ENCODE measurements at places on chromosomes 13 and 19.
A peak's percentile ranks its signal among the peaks of the same experiment; 100 is the strongest.

- DNase-seq: no peak
Measured at GRCh38 chr19:7899751-7900378, 3.8 kb upstream of the MAP2K7 start.

- DNase-seq: peak; percentile 47
Measured at GRCh38 chr13:112940236-112940635, 28.8 kb upstream of the MCF2L start.

DNA sequence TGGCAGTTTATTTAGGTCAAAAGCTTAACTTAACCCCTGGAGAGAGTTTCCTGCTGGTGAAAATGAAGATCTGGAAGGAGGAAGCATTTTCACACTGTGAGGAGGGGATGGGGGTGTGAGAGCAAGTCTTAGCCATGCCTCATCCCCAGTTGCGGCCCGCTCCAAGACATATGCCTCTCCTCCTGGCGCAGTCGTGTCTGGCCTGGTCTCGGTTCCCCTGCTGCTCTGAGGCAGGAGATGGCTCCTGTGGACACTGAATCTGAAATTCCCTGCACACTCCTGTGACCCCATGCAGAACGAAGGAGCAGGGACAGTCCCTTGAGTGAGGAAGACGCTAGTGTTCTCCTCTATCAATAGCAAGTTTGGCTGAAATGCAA lies 360 bp upstream of the ZNF69 start:
- no peak for DNase-seq

GRCh38 chr19:34925278-34925855 lies 1.3 kb upstream of the ZNF30 start:
- no peak for DNase-seq

DNA sequence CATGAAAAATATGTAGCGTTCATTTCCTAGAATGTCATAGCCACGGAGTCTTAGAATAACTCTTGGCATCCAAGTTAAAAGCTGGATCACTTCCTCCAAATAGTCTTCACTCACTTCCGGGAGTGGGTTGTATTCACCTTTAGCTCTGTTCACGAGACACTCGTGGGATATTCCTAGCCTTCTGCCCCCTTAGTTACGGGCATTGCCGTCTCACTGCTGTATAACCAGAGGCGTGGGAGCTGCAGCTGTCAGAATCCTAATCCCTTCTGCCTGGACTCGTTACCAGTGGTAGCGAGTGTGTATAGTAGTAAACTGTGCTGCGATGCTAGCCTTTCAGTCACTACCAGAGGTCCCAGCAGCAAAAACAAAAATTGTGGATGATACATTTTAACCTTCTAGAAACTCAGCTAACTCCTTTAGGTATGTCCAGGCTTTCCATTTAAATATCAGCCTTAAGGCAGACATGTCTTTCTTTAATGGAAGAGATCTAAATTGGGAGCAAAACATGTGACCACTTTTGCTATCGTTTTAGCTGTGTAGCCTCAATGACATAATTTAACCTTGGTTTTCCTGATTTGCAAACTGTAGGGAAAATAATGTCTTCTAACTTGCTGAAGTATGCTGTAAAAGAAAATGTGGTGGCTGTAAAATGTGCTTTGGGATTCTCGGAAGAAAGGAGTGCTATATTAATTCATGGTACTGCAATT lies 34.1 kb downstream of the ERCC5 start:
- no peak for DNase-seq

DNA sequence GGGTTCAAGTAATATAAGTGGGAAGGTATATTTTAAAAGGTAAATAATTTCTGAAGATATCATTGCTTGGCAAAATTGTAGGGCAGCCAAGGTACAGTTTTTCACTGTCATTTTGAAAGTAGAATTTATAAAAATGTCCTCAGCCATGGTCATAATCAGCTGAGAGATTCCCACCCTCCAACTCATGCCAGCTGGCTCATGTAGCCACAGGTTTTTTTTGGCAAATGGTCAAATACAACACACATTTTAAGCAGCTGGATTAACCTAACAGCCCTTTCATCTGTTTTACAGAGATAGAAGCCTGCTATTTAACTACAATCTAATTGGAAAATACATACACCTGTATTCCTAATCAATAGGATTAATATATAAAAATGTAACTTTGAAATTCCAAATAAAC lies 619.2 kb upstream of the SGCG start:
- peak; percentile 52 for DNase-seq

GRCh38 chr19:9727644-9728043 lies 40.9 kb downstream of the ZNF846 start:
- DNase-seq: no peak

DNA sequence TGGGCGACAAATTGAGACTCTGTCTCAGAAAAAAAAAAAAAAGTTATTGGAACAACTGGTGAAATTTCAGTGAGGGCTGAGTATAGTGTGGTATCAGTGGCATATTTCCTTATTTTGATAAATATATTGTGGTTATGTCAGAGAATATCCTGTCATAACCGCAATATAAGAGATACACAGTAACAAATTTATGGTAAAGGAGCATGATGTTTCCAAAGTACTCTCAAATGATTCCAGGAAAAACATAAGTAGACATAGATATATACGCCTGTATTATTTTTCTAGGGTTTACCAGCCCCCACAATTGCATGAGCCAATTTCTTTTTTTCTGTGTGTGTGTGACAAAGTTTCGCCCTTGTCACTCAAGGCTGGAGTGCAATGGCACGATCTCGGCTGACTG lies 5.7 kb upstream of the C5AR1 start:
- no peak for DNase-seq

GRCh38 chr13:80339912-80340650 lies 845 bp downstream of the SPRY2 start:
- peak; percentile 71 for DNase-seq

GRCh38 chr13:101382086-101382485 lies 34.2 kb downstream of the NALCN start:
- DNase-seq: peak; percentile 20

DNA sequence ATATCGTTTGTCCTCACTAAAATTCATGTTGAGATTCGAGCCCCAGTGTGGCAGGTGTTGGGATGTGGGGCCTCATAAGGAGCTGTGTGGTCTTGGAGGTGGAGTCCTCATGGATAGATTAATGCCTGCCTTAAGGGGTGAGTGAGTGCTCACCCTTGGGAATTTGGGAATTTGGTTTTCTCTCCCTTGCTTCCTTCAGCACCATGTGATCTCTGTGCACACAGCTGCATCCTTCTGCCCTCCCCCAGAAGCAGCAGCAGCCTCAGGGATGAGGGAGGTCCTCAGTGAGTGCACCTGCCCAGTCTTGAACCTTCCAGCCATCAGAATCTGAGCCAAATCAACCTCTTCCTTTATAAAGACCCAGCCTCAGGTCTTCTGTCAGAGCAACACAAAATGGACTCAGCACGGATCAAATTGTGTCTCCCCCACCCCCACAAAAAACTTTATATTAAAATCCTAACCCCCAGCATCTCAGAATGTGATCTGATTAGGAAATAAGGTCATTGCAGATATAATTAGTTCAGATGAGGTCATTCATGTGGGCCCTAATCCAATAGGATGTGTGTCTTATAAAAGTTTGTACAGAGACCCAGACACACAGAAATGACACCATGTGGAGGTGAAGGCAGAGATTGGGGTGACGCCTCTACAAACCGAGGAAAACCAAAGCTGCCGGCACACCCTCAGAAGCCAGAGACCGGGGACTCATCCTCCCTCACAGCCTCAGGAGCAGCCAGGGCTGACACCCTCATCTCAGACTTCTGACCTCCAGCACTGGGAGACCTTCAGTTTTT lies 12.9 kb downstream of the CYTH2 start:
- DNase-seq: no peak

DNA sequence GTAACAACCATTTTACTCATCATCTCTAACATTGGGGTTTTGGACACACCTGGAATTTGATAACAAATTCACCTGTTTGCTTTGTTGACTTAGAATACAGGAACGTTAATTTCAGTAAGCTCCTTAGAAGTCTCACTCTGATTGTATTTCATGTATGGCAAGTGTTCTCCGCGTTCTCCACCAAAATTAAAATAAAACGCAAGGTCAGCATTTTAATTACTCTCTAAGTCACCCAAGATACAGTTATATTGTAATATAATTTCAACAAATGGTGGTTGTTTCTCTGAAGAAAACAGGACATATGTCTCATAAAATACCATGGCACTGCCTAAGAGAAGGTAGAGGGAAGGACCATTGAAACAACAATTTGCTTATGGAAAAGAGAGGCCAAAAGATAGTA lies 742.1 kb downstream of the LIG4 start:
- DNase-seq: no peak

DNA sequence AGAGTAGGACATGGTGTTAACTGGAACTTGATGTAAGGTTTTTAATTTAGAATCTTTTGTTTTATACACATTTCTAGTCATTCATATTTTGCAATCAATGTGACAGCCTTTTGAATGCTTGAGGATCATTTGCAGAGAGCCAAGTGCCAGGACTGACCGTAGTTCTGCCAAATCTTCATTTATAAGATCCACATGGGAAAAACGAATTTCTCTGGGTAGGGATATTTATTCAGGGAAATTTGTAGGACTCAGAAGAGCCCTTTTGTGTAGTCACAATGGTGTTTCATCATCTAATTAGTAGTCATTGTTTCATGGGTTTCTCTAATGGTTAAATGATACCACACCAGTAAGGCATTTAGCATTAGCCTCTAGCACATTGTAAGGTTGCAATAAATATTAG lies 161.1 kb downstream of the LMO7 start:
- DNase-seq: no peak

DNA sequence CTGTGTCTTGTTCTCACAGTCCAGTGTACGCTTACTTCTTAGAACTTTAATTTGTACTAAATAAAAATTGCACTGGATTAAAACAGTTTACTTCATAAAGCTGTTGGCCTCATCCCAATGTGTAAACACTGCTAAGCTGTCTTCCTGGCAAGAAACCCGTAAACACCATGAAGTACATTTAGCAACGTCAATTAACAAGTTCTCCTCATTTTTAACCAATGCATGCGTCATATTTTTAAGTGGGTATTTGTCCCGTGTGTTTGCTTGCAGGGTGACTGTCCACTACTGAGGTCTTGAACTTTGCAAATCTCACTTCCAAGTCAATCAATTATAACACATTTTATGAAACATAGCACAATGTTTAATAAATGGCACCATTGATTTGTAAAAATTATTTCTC lies 28.2 kb downstream of the LAIR2 start:
- no peak for DNase-seq

- DNase-seq: no peak
Measured at GRCh38 chr19:3963458-3964255, 7.2 kb downstream of the DAPK3 start.

- no peak for DNase-seq
Measured at GRCh38 chr13:28338006-28338574, 156.8 kb downstream of the FLT1 start.

GRCh38 chr13:46170268-46170667 lies 11.7 kb downstream of the LCP1 start:
- no peak for DNase-seq

DNA sequence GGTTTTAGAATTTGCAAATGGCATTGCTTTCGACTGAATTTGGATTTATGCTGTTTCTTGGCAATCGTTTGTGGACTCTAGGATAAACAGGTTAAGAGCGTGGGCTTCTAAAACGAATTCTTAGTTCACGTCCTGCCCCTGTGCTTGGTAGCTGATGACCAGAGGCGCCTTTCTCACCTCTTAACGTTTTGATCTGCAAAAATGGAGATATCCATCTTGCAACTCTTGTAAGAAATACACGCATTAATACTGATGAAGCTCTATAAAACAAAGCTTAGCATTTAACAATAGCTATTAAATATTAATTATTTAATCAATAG lies 580 bp upstream of the KATNAL1 start:
- no peak for DNase-seq

DNA sequence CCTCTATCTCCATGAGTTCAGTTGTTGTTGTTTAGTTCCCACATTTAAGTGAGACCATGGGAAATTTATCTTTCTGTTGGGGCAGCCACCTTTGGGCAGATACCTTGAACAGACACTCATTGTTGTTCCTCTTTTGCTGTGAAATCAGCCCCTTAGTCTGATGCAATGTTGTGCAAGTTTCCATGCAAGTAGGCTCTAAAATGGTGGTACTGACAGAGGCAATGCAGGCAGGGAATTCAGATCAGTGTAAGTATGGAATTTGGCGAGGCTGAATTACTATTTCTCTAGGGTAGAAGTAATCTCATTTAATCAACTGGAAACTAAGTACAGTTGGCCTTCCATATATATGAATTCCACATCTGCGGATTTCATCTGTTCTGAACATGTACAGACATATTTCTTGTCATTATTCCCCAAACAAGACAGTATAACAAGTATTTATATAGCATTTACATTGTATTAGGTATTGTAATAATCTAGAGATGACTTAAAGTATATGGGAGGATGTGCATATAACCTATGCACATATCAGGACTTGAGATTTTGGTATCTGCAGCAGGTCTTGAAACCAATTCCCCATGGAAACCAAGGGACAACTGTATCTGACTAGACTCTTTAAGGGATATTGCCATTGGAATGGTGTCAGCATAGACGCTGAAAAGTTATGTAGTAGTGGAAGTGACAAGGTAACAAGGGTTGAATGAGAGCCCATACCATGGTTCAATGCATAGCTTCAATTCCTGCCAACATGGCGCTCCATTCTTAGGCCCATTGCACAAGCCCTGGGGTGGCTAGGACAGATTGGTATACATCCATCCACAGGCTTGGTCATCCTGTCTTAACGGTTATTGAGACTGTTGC lies 281.5 kb upstream of the HTR2A start:
- no peak for DNase-seq

- no peak for DNase-seq
Measured at GRCh38 chr19:16519230-16519687, 23.0 kb downstream of the CHERP start.

DNA sequence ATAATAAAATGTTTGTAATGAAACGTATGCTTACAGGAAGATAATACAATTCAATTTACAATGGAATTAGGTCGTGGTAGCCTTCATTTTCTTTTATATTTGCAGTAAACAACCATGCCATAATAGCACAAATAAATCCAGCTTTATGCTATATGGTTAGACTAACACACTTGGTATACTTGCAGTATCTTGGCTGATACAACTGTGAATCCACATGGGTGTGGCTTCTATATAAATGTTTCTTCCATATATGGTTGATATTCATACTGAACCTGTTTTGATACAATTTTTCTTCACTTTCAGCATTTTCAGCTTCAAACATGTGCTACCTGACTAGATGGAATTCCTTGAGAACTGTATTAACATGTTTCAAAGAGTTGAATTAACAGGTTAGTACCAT lies 20.4 kb upstream of the SPRY2 start:
- no peak for DNase-seq

DNA sequence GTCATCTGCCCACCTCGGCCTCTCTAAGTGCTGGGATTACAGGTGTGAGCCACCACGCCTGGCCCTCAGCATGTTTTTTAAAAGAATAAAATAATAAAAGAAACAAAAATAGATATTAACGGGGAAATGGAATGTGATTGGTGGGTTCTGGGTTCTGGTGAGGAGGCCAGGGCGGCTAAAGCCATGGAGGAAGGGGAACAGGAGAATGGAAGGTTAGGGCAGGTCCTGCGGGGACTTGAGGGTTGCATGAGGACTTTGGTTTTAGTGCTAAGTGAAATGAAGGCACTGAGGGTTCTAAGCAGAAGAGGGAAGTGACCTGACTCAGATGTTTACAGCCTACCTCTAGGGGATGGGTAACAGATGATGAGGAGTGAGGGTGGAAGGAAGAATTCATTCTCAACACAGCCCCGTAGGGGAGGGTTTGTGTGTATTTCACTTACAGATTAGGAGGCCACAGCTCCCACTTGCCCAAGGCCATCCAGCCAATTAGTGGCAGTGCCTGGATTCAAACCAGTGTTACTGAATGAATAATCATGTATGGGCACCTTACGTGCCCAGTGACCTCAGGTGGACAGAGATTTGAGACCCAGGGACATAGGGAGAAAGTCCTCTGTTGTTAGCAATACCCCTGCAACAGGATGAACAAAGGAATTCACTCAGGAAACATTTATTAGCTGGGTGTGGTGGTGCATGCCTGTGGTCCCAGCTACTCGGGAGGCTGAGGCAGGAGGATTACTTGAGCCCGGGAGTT lies 6.7 kb upstream of the MRPL4 start:
- DNase-seq: no peak
